Stimulated activated CD8-positive, alpha-beta memory T cell treated with anti-CD3 and anti-CD28 coated beads, Interleukin-4, amount 100 ng/mL, for 4 hours (primary cell): ENCODE measurements at places on chromosomes 2 and 18.

DNA sequence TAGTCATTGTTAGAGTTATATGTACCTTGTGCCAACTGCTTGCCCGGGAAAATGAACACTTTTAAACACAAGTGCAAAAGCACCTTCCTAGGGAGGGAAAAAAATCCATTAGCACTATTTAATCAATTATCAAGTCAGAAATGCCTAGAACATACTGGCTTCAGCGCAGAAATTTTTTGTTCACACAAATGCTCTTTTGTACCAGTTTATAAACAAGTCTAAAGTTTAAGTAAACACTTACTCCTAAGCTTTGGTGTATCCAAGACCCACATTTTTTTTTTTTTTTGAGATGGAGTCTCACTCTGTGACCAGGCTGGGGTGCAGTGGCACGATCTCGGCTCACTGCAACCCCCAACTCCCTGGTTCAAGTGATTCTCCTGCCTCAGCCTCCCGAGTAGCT is 30.6 kb downstream of the GFPT1 start:
- no peak for DNase-seq

DNA sequence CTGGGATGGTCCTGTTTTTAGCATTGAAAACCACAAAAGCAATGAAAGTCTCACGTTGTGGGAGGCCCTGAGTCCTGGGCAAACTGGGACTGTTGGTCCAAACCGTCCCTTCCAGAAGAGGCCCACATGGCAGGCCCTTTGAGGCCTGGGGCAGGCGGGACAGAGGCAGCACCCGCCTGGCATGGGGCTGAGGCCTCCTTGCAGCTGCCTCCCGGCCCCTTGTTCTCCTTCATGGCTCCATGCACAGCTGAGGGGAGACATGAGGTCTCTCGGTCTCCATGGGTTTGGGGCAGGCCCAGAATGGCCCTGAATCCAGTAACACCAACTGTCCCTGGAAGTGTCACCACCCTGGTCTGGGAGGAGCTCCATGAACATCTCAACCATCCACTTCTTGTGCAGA is 61.9 kb downstream of the RRM2 start:
- no peak for DNase-seq

GRCh38 chr2:204336153-204336744 is 209.0 kb upstream of the PARD3B start:
- DNase-seq, result no peak

GRCh38 chr18:42360716-42361115 is 405.7 kb downstream of the PIK3C3 start:
- no peak for DNase-seq

GRCh38 chr2:147913701-147914480 is 69.1 kb downstream of the ACVR2A start:
- DNase-seq, result no peak

DNA sequence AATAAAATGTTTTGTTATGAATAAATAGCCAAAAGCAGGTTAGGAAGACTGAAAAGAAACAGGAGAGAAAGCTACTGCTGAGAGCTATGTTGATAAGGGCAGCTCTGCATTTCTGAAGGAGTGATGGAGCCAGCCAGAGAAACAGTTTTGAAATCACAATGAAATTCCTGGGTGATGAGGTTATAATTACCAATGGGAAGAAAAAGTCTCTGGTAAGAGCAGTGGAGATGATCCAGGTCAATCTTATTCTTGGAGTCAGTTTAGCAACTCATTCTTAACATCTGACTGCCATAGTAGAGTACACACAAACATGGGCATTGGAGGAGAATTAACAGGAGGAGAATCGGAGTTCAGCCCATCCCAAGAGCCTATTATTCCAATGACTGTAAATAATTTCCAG is 2.4 kb downstream of the ALKAL2 start:
- no peak for DNase-seq

DNA sequence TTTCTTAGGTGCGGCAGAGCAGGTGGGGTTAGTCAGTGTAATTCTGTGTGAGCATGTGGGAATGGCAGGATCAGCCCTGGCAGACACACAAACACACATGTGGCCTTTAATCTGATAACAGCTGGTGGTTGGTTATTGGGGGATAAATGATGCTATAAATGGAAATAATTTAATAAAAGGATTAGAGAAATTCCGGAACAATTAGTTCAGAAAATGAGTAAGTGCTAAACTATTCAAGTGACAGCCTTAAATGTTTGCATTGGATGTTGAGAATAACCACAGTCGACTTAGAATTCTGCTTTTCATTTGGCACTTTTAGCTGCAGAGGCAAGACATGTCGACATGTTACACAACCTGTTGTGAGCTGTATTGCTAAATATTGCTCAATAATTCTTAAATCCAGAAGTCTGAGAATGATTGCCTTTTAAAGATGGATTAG is 7.2 kb downstream of the SMYD1 start:
- DNase-seq, result no peak

GRCh38 chr2:156892467-156893281 is 364.8 kb upstream of the GALNT5 start:
- no peak for DNase-seq

GRCh38 chr2:205814039-205814364 is 131.7 kb downstream of the NRP2 start:
- no peak for DNase-seq

DNA sequence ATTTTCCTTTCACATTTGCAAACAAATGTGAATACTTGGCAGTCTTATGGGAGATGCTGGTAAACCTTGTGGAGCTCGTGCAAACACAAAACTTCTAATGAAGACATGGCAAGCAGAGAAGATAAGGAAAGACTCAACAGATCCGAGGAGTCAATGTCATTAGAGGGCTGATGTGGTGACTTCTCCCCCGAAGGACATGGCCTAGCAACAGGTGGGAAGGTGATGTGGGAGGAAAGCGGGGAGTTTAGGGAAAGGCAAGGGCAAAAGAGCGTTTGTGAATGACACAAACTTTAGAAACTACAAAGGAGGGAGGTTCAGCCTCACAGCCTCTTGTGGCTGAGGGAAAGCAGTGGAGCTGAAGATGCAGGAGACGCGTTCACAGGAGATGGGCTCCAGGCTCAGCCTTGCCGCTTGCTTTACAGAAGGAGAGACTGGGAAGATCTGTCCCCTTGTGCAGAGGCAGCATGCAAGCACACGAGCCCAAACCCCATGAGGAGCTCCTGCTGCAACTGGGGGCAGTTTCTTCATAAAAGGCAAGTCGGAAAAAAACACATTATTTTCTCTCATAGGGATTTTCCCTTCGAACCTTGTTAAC is 86.6 kb downstream of the SOWAHC start:
- DNase-seq, result no peak

- DNase-seq, result no peak
Observed at GRCh38 chr18:67518566-67518965, 2.0 kb upstream of the DSEL start.

DNA sequence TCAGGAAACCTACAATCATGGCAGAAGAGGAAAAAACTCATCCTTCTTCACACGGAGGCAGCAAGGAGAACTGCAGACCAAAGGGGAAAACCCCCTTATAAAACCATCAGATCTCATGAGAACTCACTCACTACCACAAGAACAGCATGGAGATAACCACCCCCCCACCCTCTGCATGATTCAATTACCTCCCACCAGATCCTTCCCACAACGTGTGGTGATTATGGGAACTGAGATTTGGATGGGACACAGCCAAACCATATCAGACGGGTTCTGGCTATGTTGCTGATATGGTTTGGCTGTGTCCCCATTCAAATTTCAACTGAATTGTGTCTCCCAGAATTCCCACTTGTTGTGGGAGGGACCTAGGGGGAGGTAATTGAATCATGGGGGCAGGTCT is 28.7 kb upstream of the CCDC150 start:
- DNase-seq, result no peak

DNA sequence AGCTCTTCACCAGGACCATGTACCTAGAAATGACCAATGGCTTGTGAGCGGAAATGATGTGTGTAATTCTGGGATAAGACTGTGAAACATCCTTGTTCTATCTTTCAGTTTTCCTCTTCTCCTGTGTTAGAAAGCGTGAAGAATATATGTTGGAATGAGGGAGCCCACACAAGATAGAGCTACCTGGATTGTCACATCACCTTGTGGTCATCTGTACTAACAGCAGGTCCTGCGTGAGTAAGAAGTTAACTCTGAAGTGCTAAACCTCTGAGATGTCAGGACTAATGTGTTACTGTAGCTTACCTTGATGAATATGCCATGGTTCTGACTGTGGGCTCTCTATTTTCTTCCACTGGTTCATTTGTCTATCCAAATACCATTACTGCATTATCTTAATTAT is 75.6 kb downstream of the FASTKD2 start:
- no peak for DNase-seq

- no peak for DNase-seq
Observed at GRCh38 chr2:146415291-146415690, 1429.5 kb upstream of the ACVR2A start.

- DNase-seq, result no peak
Observed at GRCh38 chr2:23557455-23557854, 172.5 kb downstream of the KLHL29 start.

GRCh38 chr2:38155-38554 is 8.2 kb downstream of the FAM110C start:
- no peak for DNase-seq

GRCh38 chr2:136962105-136962725 is 196.9 kb downstream of the THSD7B start:
- DNase-seq, result no peak

GRCh38 chr2:24972315-24972961 is 683 bp upstream of the DNAJC27 start:
- DNase-seq, result no peak

DNA sequence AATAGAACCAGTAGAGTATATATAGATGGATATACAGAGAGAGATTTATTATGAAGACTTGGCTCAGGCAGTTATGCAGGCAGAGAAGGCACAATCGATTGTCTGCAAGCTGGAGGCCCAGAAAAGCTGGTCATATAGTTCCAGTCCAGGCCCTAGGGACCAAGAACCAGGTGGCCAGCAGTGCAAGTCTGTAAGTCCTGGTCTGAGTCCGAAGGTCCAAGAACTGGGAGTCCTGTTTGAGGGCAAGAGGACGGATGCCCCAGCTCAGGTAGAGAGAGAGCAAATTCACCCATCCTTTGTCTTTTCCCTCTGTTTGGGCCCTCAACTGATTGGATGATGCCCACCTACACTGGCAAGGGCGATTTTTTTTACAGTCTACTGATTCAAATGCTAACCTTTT is 164.6 kb downstream of the CAMKMT start:
- no peak for DNase-seq
